Islet precursor cell (in vitro differentiated cells): ENCODE measurements at places on chromosomes 1 and 21.

DNA sequence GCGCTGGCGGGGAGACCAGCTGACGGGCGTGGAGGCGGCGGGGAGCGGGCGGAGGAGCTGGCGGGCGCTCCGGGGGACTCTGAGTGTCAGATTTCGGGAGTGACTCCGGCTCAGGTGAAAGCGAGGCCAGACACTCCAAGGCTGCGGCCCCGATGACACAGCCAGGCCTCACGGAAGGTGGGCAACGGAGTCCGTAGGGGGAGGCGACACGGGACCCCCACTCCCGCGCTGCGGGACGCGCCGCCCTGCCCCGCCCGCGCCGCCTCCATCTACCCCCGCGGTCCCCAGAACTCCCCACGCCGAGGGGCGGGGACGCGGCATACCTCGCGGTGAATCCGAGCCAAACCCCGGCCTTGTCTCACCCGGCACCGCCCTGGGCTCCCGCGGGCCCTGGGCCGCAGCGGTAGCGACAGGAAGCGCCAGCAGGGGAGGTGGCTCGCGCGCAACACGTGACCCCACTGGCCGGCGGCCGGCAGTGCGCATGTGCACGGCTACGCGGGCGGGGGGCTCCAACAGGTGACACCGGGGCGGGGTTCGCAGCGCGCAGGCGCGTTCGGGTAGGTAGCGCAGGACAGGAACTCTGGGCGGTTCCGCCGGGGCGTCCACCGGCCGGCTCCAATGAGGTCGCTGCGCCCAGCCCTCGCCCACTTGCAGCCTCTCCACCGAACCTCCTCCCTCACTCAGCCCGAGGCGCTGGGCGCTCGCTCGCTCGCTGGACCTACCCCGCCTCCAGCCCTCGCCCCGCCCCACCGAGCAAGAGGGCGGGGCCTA, at the start of gene CC2D1B:
TSS of gene CC2D1B (minus strand) at position 460 of the 771 bp plus-strand sequence. CDS start 1,585 bp downstream, outside the sequence.
- peak; percentile 100 for DNase-seq

DNA sequence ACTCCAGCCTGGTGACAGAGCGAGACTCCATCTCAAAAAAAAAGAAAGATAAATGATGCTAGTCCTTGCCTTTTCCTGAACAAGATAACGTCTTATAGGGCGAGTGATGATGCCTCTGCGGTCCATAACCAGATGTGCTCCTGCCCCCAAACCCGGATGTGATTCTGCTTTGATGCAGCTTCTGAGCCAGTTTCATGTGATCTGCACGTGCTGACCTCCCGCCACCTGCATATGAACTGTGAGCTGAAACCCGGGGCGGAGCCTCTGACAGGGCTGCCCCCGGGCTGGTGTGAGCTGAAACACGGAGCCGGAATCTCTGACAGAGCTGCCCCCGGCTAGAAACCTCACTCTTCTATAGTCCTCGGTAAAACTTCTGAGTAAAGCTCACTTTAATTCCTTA, 1.3 kb downstream of the KRTAP12-4 start:
- DNase-seq = no peak

- no peak for DNase-seq
Measured at GRCh38 chr21:42353623-42354022, 2.8 kb upstream of the TFF2 start.

DNA sequence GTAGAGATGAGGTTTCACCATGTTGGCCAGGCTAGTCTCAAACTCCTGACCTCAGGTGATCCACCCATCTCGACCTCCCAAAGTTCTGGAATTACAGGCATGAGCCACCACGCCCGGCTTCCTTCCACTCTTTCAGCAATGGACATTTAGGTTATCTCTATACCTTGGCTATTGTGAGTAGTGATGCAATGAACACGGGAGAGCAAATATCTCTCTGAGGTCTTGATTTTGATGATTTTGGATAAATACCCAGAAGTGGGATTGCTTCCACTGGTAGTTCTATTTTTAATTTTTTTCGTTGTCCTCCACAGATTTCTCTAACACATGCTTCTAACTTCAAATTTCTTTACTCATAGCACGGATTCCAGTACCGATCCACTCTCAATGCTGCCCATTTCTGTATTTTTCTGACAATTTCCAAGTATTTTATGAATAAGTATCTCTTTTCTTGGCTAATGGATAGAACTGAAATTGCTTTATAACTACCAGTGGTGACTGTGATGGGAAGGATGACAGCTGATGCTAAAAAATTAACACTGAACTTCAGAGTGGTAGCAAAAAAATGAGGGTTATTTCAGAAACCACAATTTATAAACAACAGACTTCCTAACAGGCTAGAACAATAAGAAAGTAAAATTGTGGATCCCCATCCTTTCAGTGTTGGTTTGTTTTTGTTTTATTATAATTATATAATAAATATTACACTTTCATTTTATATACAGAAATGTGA, 327.5 kb upstream of the RUNX1 start:
- DNase-seq = no peak

DNA sequence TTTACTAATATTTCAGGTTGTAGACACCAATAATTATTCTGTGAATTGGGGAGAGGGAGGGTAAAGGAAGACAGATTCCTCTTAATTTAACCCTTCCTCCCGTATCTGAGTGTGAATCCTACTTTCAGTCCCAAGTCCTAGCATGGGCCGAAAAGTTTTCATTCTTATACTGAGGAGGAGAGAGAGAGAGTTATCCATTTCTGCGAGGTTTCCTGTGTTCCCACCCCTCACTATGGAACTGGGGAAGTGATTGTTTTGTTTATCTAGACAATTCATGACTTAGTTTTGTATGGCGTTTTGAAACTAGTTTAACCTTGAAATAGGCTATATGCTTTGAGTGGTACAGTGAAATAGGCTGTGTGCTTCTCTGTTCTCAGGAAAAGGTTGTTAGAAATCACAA, 134.0 kb upstream of the DPYD start:
- no peak for DNase-seq

DNA sequence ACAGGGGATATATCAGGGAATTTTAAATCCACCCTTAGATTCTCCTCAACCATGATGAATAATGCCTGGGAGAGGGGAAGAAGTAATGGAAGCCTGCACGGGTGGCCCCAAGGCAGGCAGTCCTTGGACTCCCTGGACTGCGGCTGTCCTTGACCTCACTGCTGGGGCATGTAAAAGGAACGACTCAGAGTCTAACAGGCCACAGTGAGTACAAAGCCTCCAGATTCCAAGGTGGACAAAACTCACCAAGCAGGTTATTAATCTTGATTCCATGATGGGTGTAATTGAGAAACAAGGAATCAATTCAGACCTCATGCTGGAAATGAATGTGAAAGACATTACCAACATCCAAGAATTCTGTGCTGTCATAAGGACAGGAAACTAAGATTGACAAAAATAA, 13.0 kb upstream of the ARHGAP29 start:
- peak; percentile 87 for DNase-seq

GRCh38 chr1:221727146-221728036, 14.5 kb downstream of the DUSP10 start:
- no peak for DNase-seq

- DNase-seq = peak; percentile 93
Measured at GRCh38 chr1:33060579-33061083, 20.3 kb upstream of the AZIN2 start.

- no peak for DNase-seq
Measured at GRCh38 chr1:196910215-196910614, 22.4 kb downstream of the CFHR4 start.

DNA sequence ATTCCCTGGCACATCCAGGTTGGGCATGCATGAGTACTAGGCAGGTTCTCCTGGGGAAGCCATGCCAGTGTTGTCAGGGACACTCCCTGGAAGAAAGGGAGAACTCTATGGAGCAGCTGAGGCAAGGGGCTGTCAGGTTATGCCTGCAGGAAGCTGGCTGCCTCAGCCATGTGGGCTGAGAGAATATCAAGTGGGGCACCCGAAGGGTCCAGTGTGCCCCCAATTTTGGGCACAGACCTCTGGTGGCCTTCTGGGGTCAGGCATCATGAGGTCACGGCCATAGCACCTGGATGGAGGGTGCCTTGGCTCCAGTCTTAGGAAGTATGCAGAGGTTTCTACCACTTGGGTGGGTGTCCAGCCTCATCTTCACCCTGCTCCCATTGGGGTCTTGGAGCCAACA, 2.6 kb downstream of the CSF3R start:
- no peak for DNase-seq

- no peak for DNase-seq
Measured at GRCh38 chr1:184085667-184086066, 34.1 kb downstream of the TSEN15 start.

DNA sequence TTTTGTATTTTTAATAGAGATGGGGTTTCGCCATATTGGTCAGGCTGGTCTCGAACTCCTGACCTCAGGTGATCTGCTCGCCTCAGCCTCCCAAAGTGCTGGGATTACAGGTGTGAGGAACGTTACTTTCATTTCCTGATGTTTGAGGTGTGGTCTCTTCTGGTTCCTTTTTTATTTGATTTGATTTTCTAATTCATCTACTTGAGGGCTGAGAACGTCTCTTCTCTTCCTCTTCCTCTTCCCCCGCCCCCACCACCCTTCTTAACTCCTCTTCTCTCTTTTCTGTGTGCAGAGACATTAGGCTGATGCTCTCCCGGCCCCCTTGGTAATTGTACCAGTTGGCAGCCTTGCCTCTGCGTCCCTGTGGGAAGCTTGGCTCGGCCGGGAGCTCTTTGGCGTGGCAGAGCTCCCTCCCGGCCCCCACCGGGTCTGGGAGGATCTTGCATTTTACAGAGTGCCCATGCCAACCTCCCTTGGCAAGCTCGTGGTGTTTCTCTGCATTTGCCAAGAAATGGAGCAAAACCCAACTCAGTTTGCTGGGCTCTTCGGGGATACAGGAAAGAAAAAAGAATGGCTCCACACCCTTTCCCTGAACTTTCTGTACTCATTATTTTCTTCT, 19.9 kb downstream of the CRYAA start:
- peak; percentile 32 for DNase-seq

GRCh38 chr1:165456861-165457260, 11.9 kb upstream of the RXRG start:
- DNase-seq = no peak

DNA sequence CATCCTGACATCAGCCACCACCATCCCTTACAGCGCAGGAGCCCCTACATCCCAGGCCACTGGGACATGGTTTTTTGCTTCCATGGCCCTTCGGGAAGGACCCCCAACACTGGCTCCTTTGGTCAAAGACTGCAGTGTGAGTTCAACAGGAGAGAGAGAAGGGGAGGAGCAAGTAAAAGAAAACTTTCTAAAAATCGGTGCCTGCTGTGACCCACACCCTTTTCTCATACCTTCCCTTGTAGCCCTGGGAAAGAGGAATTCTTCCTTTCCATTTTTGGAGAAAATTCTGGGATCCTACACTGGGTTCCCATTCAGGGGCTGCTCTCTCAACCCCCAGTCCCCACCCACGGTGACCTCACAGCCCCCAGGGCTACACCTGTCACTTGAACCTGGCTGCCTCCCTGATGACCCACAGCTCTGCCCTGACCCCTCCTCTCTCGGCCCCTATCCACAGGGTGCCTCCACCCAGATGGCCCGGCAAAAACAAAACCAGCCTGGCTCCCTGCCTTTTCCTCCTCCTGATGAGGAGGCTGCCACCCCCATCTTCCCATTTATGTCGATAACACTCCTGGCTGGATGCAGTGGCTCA, 7.6 kb downstream of the PADI4 start:
- peak; percentile 66 for DNase-seq

- DNase-seq = peak; percentile 29
Measured at GRCh38 chr1:27090911-27091310, 64.0 kb downstream of the SLC9A1 start.

- peak; percentile 69 for DNase-seq
Measured at GRCh38 chr1:235972311-235972689, 92.6 kb downstream of the NID1 start.

DNA sequence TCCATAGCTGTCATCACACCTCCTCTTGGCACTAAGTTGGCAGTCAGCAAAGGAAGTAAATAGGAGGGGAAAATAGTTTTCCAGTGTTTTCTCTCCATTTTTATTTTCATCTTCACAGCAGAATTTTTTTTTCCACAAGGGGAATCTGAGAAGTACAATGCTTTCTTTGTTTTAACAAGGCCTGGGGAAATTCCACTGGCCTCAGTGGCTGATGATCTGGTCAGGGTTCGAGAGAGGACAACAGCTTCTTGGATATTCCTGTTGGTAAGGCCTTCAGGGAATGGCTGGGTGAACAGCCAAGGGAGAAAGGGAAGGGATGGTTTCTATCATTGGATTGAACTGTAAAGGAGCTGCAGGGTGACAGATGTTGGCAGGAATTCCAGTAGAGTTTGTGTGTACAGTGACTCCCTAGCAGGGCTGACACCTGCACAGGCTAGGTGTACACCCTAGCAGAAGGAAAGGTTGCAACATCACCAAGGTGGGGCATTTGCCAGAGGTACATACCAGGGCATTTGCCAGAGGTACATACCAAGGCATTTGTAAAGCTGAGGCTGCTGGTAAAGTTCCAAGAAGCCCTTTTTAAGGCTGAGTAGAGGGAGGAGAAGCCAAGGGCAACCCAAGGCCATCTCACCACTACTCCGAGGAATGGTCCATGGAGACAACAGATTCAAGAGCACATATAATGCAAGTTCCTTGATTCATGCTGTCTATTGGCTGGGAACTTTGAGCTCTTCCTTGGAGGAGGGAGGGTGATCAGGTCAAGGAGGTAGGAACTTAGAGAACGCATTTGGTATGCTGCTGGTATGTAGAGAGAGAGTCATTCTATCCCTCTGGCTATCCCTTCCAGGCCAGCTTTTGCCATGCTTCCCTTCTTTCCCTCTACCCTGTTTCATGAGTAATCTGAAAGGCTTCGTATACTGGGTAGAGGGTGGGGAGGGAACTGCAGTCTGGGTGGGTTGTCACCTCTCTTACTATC, 3.1 kb downstream of the GJA5 start:
- peak; percentile 75 for DNase-seq

GRCh38 chr1:56301791-56302190, 277.6 kb downstream of the PLPP3 start:
- no peak for DNase-seq

DNA sequence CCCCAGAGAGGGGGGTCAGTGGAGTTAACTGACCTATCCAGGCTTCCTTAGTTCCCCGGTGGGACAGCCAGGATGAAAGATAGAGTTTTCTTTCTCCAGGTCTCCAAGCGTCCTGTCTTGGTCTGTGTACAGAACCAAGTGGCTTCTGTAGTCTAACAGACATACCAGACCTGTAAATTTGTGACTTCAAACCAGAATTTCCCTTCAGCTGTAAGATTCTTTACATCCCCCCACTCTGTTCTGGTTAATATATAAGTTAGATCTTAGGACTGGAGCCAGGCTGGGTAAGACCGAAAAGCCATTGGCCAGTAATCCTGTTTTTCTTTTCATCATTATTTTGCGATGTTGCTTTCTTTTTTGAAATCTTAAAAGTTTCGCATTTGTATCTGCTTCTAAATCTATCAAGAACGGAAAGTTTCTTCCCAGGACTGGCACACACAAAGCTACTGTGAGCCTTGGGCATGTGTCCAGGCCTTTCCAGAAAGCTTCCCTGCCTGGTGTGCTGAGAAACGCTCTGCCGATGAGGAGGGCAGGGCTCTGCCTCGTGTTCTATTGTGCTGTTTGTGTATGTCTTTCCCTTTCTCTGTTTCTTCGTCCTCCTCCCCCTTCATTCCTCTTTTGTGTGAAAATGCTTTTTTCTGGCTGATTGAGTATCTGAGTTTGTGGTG, 72.3 kb downstream of the RGL1 start:
- no peak for DNase-seq

DNA sequence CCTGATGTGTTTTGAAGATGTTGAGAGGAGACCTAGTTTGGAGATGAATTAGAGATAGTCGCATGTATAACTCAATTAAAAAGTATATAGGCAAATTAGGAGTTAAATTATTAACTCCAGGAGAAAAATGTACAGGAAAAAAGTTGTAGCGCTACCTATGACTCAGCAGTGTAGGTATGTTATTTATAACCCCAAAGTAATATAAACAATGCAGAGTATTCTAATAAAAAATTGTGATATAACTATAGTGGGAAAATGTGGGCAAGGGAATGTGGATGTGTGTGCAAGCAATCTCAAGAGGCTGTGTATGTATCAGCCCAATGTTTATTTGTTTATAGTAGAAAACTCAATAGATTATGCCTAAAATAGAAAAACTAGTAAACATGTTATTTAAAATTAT, 144.5 kb downstream of the BRINP2 start:
- no peak for DNase-seq
